Mesothelial cell of epicardium (in vitro differentiated cells): ENCODE measurements at places on chromosomes 16 and 17. TPM values are rescaled to one million over a fixed set of nuclear protein-coding genes. Genes with fewer than 3 reads are reported as not detected.
A peak's percentile ranks its signal among the peaks of the same experiment; 100 is the strongest.

DNA sequence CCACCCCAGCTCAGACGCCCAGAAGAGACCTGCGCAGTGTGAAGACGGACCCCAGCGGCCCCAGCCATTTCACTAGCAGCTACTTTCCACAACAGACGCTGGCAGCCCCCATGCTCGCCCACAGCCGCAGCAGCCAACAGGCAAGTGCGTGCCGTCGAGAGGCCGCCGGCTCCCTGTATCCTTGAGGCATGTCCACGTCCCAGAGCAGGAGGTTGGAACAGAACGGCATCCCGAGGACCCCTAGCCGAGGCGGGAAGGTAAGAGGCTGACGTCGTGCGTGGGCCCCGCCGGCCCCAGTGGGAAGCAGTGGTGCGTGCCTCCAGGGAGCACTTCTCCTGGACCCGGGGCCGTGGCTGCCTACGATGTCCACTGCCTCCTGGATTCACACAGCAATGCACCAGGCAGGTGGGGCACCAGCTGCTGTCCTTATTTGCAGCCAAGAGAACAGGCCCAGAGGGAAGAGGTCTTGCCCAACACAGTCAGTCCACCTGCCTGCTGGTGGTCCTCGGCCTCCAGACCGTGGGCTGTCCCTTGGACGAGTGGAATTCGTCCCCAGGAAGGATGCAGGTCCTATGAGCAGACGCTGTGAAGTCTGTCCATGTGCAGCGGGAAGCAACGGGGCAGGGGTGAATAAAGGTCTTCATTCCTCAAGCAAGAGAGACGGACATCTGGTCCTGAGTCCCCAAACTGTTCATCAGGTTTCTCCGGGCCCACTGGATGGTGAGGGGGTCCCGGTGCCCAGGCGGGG lies 38.5 kb downstream of the SLC7A5 start:
- no peak for DNase-seq

DNA sequence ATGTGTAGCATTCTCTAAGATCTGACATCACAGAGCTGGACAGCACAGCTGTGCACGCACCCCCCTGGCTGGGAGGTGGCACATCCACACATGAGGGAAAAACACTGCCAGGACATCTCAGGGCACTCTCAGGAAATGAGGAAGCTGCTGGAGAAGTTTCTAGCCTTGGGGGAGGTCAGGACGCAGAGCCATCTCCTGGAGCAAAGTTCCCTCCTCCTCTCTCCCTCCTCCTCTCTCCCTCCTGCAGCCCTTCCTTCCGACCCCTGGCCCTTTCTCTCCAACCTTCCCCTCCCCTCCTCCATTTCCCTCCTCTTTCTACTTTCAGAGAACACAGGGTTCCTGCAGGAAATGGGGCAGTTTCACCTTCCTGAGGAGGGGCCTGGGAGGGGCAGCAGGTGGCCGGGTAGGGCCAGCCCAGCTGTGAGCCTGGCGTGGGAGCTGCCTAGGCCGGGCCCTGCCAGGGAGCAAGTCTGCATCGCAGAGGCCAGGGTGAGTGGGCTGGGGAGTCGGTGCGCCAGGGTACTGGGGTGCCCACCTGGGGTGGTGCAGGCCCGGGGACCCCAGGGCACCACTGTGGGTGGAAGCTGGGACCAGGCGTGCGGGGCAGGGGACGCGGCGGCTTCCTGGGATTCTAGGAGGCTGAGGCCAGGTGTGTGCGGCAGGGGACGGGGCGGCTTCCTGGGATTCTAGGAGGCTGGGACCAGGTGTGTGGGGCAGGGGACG lies at the start of gene DPEP1:
DPEP1 (plus strand) TSS at position 412 of the 723 bp plus-strand sequence. CDS start 16,769 bp downstream, outside the sequence.
- no peak for DNase-seq

DNA sequence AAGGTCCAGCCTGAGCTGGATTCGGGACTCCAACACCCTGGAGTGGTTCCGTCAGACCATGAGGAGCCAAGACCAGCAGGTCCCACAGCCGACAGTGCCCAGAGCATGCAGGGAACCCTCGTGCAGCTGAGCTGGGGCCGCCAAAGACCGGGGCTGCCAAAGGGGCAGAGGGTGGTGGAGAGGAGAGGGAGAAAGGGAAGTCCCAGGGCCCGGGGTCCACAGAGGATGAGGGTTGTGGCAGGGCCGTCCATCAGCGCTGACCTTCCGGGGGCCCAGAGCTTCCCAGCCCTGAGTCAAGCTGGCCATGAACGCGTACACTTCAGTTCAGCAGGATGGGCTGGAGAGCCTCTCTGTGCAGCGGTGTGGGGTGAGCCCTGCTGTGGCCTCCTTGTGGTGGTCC lies 6.7 kb upstream of the CAPN15 start:
- DNase-seq, result no peak

DNA sequence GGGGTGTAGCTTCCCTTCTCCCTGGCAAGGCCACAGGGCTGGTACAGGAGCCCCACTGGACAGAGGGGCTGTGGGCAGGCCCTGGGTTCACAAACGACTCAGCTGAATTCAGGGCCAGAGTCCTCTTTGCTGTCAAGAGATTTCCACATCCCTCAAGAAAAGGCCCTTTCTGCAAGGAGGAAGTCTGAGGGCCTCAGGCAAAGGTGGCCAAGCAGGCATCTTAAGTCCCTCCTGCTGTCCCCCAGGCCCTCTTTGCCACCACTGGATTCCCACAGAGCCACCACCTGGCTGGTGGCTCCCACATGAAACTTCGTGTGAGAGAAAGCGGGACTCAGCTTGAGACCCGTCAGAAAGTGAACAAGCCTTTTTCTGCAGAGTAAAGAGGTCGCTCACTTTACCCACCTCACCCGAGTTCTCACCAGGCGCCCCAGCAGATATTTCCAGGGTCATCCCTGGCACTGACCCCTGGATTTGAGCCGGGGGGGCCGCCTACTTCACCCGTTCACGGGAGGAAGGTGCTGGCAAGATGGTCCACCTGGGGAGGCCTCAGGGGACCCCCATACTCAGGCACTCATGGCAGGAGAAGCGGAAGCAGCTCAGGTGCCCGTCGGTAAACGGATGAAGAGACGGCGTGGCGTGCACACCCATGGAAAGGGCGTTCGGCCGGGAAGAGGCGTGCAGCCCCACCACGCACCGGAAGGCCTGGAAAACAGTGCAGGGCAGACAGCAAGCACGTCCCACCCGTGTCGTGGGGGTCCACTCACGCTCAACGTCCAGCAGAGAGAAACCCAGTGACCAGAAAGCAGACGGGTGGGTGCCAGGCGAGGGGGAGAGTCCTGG lies 3.6 kb downstream of the RNF166 start:
- DNase-seq, result no peak

- DNase-seq, result no peak
These were observed 6.5 kb upstream of the CTCF start for GRCh38 chr16:67555795-67556212.

DNA sequence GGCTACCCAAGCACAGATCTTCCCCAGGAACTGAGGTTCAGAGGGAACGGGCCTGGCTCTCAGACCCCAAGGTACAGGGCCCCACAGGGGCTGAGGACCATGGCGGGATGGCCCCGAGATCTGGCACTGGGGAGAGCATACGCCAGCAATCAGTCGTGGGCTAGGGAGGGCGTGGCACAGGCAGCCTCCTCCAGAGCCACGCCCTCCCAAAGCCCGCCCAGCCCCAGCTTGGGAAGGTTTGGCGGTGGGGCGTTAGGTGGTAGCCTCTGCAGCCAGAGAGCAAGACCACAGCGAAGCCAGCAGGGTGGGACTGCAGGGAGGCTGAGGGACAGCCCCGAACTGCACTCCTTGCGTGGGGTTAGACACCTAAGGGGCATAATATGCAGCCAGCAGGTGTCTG lies 11.6 kb downstream of the WNT9B start:
- DNase-seq, result no peak

GRCh38 chr16:86757704-86758040 lies 179.3 kb downstream of the FOXL1 start:
- no peak for DNase-seq

DNA sequence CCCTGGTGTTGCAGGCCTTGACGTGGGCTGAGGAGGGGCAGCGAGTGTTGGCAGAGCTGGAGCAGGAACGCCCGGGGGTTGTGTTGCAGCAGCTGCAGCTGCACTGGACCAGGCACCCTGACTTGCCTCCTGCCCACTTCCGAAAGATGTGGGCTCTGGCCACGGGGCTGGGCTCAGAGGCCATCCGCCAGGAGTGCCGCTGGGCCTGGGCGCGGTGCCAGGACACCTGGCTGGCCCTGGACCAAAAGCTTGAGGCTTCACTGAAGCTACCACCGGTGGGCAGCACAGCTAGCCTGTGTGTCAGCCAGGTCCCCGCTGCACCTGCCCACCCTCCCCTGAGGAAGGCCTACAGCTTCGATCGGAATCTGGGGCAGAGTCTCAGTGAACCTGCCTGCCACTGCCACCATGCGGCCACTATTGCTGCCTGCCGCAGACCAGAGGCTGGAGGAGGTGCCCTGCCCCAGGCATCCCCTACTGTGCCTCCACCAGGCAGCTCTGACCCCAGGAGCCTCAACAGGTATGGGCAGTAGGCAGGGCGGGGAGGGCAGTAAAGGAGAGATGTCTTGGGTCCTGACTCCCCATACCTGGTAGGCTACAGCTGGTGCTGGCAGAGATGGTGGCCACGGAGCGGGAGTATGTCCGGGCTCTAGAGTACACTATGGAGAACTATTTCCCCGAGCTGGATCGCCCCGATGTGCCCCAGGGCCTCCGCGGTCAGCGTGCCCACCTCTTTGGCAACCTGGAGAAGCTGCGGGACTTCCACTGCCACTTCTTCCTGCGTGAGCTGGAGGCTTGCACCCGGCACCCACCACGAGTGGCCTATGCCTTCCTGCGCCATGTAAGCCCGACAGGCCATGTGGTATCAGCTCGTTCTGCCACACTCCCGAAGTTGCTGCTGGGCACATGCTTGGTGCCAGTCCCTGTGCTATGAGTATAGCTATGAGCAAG lies 5.6 kb downstream of the PLEKHG4 start:
- DNase-seq, result no peak

GRCh38 chr17:30573603-30574175 lies 96.5 kb downstream of the GOSR1 start:
- DNase-seq, result peak; percentile 34

DNA sequence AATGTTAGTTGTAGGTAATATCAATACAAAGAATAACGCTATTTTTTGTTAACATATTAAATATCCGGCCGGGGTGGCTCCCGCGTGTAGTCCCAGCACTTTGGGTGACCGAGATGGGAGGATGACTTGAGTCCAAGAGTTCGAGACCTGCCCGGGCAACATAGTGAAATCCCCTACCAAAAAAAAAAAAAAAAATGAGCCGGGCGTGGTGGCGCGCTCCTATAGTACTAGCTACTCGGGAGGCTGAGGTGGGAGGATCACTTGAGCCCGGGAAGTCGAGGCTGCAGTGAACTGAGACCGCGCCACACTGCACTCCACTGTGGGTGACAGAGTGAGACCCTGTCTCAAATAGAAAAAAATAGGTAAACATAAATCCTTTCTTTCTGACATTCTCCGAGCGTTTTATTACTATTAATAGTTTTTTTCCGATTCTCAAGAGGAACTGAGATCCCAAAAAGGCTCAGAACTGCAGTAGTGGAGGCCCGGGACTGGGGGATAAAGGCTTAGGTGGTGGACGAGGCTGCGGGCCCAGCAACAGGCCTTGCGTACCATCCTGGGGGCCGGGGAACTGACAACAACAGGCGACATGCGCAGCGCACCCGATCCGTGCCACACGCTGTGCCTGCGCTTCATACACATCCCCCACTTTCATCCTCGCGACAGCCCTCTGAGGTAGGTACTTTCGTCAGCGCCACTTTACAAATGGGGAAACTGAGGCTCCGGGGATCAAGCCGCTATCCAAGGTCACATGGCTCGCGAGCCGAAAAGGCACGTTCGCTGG lies 919 bp downstream of the N4BP1 start:
- DNase-seq, result no peak

DNA sequence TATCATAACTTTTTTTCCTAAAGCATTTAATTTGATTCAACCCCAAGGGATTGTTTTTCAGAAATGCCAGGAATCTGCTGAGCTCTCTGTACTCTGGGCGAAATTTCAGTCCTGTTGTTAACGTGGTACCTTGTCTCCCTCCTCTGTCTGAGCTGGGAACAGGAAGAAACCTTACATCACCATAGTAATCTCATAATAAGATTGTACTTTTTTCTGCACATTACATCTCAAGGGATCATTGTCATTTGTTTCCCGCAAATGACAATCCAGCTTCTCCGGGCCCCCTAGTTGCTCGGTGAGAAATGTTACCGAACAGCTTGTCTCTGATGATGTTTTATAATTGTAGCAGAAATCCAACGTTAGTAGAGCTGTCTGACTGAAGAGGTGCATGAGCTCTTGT lies 152.7 kb upstream of the ERCC4 start:
- DNase-seq, result no peak

GRCh38 chr16:57113042-57113453 lies 20.7 kb downstream of the CPNE2 start:
- no peak for DNase-seq

- DNase-seq, result no peak
These were observed 21.6 kb downstream of the C17orf58 start for GRCh38 chr17:67974598-67975066.

DNA sequence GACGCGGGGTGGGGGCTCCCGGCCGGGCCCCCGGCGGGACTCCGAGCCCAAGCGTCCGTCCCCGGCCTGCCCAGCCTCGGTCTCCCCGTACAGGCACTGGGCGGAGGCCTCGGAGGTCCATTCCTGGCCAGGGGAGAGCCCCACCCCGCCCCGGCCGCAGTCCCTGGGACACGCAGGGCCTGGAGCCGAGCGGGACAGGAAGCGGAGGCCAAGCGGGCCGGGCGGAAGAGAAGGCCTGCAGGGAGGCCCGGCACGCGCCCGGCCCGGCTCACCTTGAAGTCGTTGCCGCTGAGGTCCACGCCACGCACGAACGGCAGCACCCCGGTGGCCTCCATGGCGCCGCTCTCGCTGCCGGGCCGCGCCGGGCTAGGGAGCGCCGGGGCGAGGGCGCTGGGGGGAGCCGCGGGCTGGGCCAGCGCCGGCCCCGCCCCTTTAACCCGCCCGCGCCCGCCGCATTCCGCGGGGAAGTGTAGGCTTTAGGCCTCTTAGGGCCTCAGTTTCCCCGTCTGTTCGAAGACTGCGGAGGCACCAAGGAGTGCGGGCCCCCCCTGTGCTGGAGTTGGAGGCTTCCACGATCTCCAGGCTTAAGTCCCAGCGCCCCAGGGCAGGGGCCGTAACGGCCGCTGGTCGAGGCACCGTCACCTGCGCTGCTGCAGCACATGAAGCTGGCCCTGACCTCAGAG lies at the start of gene FLII:
FLII (minus strand) TSS at position 383 of the 683 bp plus-strand sequence; CDS start at position 335, 48 bp downstream.
- peak; percentile 60 for DNase-seq

GRCh38 chr17:12088035-12088434 lies 67.4 kb downstream of the MAP2K4 start:
- DNase-seq, result no peak

GRCh38 chr17:32191306-32191705 lies 49.0 kb downstream of the RHOT1 start:
- no peak for DNase-seq

- no peak for DNase-seq
These were observed 14.2 kb upstream of the ADGRG3 start for GRCh38 chr16:57653936-57654335.

- peak; percentile 43 for DNase-seq
These were observed 693 bp downstream of the CLDN7 start for GRCh38 chr17:7261379-7262191.

- no peak for DNase-seq
These were observed 26.9 kb upstream of the CLEC18A start for GRCh38 chr16:69924041-69924775.

- DNase-seq, result no peak
These were observed 15.9 kb downstream of the SOX9 start for GRCh38 chr17:72136692-72137091.

Gene MRM1
- total RNA-seq, result 5.1 to 5.6 TPM (median 5.4 TPM) in 3 replicates

Gene CCL23
- total RNA-seq, result not detected in 3 replicates

Gene RBFOX1
- 0.11 to 1.2 TPM (median 0.67 TPM) in 3 replicates for total RNA-seq

Gene AATK
- 14.8 to 17.3 TPM (median 15.2 TPM) in 3 replicates for total RNA-seq

Gene CENPN
- 13.1 to 16.4 TPM (median 14.6 TPM) in 3 replicates for total RNA-seq

Gene MT1A
- total RNA-seq, result not detected in 3 replicates

Gene FOXC2
- 10.4 to 12.3 TPM (median 11.7 TPM) in 3 replicates for total RNA-seq

Gene SLC7A6OS
- 20.4 to 23.3 TPM (median 22.7 TPM) in 3 replicates for total RNA-seq

Gene HOXB1
- total RNA-seq, result 0.24 to 0.43 TPM (median 0.25 TPM) in 3 replicates

Gene CTRB2
- not detected in 3 replicates for total RNA-seq

Gene ASGR1
- 15.9 to 19.7 TPM (median 16.5 TPM) in 3 replicates for total RNA-seq

Gene TBC1D26
- total RNA-seq, result 2.8 to 3.8 TPM (median 2.8 TPM) in 3 replicates
